Activated CD8-positive, alpha-beta memory T cell treated with anti-CD3 and anti-CD28 coated beads for 1 hour (primary cell): ENCODE measurements at places on chromosomes 1 and 21.

DNA sequence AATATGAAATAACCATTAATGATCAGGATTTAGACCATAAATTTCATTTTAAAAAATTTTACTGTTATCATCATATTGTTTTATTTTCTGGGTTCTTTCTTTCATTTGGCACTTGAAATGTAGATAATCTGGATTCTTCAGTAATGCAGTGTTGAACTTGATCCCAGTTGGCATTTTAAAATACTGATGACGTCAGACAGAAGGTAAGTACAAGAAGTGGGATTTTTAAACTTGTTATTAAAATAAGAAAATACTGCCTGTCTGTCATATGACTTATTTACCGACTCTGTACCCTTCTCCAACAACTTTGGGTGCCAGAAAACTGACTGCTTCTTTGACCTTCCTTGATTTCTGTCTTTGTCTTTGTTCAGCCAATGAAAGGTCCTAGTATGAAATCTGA is 415.1 kb upstream of the NEGR1 start:
- DNase-seq = no peak

DNA sequence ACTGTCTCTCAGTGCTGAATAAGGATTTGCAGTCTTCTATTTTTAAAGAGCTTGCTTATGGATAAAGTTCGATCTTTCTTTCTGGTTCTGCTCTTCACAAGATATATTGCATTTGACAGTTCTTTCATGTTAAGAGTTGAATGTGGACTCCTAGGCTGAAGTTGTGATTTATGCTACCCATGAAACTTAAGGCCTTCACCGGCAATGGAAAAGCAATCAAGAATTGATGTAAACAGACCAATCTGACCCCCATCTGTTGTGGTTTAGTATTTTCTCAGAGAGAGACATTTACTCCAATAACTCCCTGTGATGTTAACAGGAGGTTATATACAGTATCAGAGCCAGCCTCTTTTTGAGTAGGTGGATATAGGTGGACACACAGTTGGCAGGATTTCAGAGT is 165.8 kb downstream of the PAPPA2 start:
- no peak for DNase-seq

GRCh38 chr1:203544978-203545816 is 51.2 kb downstream of the OPTC start:
- DNase-seq = no peak

GRCh38 chr1:8075511-8076051 is 49.5 kb upstream of the ERRFI1 start:
- no peak for DNase-seq

GRCh38 chr1:61782771-61783170 is 40.5 kb downstream of the PATJ start:
- DNase-seq = peak; percentile 20

DNA sequence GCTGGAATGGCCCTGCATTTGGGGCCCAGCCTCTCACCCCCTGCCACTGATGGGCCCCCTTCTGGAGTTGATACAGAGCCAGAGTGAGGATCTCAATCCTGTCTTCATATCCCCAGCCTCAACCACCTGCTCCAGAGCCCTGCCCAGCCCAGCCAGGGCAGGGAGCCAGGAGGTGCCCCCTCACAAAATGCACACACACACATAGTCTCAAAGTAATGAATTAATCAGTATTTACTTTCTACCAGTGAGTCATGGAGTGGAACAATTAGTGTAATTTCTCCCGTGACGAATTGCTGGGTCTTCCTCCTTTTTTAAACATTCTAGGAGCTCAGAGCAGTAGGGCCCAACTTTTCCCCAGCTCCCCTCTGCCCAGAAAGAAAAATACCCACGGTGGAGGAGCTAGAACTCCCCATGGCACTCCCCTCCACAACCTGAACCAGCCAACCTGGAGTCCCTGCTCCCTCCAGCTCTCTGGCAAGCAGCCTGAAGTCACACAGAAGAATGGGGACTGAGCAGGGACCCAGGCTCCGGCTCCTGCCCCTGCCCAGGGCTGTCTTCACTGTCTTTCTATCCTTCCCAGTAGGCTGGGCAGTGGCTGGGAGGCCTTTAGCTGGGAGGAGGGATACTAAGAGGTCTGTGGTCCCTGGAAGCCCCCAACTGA is 29.3 kb downstream of the SDC3 start:
- no peak for DNase-seq

- peak; percentile 45 for DNase-seq
Measured at GRCh38 chr1:13813398-13814012, 113.5 kb downstream of the PRDM2 start.

DNA sequence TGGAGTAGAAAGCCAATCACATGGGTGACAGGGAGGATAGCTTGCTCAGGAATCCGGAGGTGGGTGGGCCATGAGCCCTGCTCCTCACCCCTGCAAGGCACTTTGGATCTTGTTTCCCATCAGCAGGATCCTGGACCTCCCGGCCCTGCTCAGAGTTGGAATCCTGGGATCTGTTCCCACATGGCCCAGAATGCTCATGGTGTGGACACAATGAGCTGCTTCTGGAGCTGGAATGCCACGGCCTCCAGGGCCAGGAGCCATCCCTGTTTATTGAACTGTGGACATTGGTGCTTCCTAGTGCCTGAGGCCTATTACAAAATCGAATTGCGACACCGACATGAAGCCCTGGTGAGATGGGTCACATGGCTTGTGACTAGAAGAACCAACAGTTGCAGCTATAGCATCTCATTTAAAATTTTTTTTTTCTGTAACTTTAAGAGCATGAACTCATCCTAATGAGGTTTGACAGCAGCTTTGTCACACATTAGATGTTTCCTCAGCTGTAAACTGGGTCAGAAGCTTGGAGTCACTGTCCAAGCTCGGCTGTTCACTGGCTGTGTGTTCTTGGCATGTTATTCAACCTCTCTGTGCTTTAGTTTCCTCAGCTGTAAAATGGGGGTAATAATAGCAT is 40.4 kb upstream of the GOLT1A start:
- no peak for DNase-seq

GRCh38 chr1:172875892-172876291 is 174.8 kb downstream of the TNFSF18 start:
- no peak for DNase-seq

DNA sequence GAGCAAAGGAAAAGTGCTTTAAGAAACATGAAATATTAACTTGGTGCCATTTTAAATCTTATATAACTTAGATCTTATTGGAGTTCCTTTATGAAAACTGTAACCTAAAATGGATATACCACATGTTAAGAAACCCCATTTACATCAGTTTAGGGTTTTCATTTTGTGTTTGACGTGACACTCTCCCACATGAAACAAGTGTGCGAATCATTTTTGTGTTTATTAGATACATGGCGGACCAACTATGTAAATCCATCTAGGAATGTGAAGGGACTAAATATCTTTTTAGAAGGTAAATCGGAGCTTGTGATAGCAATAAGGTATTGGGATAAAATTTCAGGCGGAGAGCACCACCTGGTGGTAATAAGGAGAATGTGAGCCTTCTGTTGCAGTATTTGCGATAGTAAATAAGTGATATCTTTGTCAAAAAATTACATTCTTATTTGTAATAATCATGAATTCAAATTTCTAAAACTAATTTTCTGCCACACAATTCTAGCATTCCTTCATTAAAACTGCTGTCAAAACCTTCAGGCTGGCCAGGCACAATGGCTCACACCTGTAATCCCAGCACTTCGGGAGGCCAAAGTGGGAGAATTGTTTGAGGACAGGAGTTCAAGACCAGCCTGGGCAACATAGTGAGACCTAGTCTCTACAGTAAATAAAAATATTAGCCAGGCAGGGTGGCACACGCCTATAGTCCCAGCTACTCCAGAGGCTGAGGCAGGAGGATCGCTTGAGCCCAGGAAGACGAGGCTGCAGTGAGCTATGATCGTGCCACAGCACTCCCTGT is 31.3 kb downstream of the SMAP2 start:
- DNase-seq = no peak

- no peak for DNase-seq
Measured at GRCh38 chr1:236303675-236304074, 21.9 kb upstream of the ERO1B start.

DNA sequence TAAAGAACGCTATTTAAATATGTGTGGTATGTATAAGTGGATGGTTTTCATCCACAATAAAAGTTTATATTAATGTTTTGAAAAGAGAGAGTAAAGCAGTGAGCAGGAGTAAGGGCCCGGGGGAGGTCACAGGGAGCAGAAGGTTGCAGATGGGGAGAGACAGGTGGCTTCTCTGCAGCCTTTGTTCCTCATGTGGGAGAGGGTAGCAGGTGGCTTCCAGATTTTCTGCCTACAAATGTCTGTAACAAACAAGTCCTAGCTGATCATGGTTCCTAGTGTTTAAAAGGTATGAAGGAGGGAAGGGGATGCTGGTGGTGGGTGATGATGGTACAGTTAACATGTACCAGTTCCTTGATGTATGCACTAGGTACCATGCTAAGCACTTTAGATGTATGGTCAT is 18.8 kb downstream of the QSOX1 start:
- DNase-seq = no peak

DNA sequence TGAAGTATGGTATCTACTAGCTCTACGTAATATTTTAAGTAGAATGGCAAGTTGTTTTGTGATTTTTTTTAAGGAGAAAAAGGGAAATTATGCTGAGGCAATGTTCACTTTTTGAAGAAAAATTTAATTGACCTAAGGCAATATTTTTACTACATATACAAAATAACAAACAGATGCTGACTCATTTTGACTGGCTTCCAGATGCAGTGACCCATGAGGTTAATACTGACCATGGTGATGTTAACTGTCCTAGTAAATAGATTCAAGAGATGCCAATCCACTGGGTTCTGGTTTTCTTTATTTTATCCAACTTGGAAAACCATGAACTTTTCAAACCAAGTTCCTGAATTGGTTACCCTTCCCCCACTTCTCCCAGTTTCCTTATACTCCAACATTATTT is 154.9 kb downstream of the CRB1 start:
- DNase-seq = no peak

DNA sequence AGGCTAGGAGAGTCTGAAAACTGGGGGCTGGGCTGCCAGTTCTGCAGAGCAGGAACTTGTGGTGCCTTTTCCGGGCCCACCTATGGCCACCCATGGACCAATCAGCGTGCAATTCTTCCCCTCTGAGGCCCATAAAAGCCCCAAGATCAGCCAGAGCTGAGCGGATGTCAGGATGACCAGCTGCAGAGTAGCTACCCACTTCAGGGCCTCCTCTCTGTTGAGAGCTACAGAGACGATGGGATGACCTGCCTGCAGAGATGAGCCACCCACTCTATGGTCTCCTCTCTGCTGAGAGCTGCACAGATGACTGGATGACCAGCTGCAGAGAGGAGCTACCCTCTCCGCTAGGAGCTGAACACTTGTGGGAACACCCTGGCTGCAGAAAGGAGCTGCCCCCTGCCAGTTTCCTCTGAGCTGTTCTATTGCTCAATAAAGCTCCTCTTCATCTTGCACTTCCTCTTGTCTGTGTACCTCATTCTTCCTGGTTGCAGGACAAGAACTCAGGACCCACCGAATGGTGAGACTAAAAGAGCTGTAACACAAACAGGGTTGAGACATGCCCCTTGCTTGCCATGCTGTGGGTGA is 12.8 kb upstream of the AADACL4 start:
- DNase-seq = no peak

DNA sequence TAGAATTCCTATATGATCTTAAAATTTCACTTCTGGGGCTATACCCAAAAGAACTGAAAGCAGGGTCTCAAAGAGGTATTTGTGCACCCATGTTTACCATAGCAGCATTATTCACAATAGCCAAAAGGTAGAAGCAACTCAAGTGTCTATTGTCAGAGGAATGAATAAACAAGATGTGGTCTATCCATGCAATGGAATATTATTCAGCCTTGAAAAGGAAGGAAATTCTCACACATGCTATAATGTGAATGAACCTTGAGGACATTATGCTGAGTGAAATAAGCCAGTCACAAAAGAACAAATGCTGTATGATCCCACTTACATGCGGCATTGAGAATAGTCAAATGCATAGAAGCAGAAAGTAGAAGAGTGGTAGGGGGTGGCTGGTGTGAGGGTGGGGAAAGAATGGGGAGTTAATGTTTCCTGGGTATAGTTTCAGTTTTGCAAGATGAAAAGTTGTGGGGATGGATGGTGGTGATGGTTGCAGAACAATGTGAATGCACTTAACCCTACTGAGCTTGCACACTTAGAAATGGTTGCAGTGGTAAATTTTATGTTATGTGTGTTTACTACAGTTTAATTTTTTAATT is 122.4 kb downstream of the TOMM20 start:
- no peak for DNase-seq

DNA sequence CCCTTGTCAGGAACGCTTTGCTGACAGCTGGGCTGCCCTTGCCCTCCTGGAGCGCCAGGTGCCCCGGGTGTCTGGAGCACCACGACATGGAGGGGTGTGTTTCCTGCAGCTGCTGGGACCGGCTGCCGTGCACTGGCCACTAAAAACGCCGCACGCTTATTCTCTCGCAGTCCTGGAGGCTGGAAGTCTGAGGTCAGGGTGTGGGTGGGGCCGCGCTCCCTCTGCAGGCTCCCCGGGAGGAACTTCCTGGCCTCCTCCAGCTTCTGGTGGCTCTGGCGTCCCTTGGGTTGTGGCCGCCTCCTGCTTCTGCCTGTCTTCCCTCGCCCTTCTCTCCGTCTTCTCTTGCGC is 28.0 kb upstream of the PLCH2 start:
- DNase-seq = no peak

DNA sequence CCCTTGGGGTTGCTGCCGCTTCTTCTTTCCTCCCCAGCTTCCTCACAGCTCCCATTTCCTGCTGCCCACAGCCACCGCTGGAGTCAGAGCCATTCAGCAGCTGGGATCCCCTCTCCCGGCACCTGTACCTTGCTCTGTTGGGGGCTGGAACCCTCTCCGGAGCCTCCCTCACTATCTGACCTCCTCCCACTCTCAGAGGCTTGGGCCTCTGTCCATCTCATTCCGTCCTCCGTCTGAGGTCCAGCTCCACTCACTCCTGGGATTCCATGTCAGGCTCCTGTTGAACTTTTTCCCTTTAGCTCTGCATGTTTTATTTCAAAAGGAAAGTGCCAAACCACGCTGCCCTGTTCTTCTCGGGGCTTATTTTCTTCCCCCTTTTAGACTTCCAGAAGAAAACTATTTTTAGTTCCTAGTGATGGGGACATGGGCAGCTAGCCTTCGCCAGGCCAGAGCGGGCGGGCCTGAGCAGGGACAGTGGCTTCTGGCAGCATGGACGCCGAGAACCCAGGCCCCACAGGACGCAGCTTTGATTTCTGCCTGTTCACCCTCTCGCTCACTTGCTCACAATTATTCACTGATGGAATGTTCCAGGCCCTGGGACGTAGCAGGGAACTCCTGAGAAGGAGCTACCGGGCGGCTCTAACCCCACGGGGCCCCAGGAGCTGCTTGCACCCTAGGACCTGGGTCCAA is 79.2 kb downstream of the ARHGEF10L start:
- no peak for DNase-seq

DNA sequence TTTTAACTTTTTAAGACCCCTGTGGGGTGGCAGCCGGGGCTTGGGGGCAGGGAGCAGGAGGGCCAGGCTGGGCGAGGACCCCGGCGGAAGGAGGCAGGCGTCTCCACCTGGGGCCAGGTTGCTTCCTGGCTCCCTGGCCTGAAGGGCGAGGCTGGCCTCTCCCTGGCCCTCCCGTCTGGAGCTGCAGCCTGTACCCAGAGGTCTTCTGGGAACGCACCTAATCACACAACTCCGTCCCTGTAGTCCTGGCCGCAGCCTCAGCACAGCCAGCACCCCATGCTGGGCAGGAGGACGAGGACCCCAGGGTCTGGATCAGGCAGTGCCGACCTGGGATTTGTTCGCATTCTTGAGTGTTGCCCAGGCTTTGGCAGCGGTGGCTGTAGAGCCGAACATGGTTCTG is 14.1 kb upstream of the TTC34 start:
- DNase-seq = no peak
